Activated T-helper 1 cell treated with Interleukin-2 at 50 U/mL for 16 hours (primary cell): ENCODE measurements at places on chromosomes 3 and 15.
A peak's percentile ranks its signal among the peaks of the same experiment; 100 is the strongest.

DNA sequence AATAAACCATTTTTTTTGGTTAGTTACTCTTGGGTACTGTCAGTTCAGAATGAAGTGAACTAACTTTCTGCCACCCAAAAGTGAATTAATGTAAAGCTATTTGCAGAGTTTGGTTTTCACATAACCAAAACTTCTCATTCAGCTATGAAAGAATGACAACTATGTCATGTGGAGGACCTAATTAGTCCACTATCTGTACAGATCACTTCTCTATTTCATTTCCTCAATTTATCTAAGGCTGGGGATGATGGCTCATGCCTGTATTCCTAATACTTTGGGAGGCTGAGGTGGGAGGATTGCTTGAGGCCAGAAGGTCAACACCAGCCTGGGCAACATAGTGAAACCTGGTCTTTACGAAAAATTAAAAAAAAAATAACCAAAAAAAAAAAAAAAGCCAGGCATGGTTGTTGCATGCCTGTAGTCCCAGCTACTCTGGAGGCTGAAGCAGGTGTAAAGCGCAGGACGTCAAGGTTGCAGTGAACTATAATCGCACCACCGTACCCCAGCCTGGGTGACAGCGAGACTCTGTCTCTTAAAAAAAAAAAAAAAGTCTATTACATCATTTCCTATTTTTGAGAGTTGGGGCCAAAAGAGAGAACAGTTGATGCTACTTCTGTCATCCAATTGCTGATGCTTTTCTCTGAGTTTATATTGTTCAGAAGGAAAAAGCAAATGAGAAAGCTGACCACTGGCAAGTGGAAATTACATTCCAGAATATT lies 8.7 kb downstream of the HYPK start:
- no peak for DNase-seq

DNA sequence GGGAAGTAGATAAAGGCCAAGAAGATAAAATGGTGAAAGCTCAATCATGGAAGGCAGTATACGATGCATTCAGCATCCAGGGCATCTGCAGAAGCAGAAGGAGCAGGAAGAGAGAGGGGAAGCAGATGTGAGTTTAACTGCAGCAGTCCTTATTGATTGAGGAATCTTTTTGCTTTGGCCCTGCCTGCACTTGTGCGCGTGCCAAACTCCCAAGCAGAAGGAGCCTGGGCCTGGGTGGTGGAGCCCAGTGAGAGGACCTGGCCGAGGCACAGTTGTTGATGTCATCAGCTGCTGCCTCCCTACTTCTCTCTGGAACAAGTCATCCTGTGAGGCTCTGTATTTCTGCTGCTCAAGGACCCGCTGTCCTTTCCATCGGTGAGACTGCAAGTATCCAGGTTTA lies 65.5 kb upstream of the ROPN1 start:
- DNase-seq: no peak

GRCh38 chr15:90159213-90159612 lies 41.9 kb upstream of the SEMA4B start:
- DNase-seq: no peak

DNA sequence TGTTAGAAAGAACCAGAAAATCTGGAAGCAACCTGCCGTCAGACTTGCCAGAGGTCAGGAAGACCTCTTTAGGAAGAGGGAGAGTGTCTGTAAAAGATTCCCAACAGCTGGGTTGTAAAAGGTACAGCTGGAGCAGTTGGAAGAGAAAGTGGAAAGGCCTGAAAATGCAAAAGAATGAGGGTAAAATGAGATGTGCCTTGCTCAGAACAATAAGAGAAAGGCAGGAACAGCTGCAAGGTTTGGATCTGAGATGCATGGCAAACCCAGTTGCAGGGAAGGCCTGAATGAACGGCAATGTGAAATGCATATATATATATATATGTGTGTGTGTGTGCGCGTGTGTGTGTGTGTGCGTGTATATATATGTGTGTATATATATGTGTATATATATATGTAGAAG lies 88.1 kb downstream of the ZIC1 start:
- DNase-seq: no peak

GRCh38 chr3:4071481-4072184 lies 231.5 kb upstream of the SETMAR start:
- DNase-seq: no peak

DNA sequence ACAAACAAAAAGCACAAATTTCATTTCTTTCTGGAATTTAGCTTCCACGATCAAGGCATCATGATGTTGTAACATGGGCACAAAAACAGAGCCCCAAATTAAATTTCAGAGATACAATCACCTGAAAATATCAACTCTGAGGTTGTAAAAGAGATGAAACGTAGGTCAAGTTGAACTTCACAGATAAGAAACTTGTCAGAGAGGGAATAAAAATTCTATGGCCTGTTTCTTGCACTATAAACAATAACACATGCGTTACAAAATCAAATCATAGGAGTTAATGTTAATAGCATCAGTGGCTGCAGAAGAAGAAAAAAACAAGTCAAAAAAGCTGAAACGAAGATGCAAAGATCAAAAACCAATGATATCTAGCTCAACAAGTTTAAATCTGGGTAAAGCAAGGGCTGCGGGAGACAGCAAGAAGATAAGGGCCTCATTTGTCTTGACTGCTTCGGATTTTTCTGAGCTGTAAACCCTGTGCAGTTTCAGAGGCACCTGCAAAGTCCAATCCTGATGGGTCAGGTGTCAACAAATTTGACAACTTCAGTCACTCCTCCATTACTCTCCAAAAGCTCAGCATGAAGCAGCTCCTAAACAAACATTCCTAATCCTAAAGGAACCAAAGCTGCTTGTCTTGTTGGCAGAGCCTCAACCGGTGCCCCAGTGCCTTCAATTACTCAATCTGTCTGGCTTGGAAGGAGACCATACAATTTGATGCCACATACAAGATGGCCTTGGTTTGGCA lies 219.8 kb downstream of the STT3B start:
- no peak for DNase-seq

- DNase-seq: no peak
Measured at GRCh38 chr3:52931889-52932288, 34.5 kb upstream of the STIMATE start.

DNA sequence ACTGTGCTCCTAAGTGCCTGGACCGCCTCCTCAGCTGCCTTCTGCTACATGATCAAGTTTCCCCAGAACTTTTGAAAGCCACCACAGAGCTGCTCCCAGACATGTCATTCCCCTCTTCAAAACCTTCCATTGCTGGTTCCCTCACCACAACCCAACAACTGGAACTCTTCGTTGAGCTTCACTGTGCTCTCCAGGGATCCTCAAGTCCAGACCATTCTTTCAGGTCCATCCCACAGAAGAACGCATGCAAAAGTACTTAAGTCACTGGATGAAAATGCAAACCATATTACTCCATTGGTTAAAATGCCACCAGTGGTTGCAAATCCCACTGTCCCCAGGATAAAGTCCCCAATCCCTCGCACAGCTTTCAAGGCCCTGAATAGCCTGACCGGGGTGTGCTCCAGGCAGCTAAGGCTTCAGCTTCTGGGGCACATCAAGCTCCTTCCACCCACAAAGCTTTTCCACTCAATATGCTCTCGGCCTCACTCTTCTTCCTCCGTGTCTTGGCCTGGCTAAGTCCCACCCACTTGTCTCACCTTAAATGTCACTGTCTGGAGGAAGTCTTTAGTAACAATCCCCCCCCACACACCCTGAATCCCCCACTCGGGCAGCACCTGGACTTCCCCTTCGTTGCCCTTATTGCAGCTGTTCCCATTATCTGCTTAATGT lies 84.8 kb downstream of the XXYLT1 start:
- DNase-seq: no peak

- DNase-seq: no peak
Measured at GRCh38 chr15:38253351-38253781, 730 bp downstream of the SPRED1 start.

DNA sequence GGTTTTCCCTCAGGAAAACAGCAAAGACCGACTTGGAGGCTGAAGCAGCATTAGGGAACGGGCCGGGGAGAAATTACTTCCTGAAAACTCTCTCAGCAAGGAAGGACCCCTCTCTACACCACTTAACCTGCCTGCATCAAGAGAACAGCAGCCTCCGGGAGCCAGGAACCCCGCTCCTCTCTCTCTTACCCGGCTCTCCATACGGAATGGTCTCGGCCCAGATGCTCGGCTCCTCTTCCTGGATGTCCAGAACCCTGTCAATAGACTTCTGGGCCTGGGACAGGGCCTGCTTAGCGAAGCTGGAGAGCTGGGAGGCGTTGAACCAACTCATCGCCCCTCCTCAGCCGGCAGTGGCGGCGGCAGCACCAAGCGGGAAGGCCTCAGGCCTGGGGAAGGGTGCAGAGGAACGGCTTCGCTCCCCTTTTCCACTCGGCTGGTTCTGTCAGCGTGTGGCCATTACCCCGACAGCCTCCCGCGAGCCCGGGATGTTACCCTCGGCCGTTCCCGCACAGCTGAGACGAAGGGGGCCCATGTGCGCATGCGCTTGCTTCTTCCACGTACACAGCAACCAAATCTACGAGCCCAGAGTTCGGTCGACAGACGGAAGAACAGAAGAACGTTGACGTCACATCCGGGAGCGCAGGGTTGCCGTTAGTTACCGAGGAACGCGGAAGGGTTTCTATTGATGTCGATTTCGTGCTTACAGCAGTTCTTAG lies at the start of gene TMF1:
TSS of gene TMF1 (minus strand) at position 578 of the 716 bp plus-strand sequence. CDS start at position 331, 247 bp downstream.
- DNase-seq: peak; percentile 93

DNA sequence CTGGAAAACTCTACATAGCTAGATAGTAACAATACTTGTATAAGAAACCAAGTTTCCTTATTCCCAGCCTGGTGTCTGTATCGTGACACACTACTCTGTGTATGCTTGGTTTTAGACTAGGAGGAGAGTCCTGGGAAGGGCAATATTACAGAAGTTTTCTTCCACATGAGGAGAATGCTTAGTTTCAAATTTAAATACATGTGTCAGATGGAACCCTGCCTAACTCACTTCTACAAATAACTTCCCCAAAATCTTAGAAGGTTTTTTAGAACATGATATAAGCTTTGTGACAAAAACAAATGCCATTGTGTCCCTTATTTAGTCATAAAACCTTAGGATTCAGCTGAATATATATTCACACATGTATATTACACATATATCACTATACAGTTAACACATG lies 7.2 kb upstream of the IL20RB start:
- DNase-seq: no peak

DNA sequence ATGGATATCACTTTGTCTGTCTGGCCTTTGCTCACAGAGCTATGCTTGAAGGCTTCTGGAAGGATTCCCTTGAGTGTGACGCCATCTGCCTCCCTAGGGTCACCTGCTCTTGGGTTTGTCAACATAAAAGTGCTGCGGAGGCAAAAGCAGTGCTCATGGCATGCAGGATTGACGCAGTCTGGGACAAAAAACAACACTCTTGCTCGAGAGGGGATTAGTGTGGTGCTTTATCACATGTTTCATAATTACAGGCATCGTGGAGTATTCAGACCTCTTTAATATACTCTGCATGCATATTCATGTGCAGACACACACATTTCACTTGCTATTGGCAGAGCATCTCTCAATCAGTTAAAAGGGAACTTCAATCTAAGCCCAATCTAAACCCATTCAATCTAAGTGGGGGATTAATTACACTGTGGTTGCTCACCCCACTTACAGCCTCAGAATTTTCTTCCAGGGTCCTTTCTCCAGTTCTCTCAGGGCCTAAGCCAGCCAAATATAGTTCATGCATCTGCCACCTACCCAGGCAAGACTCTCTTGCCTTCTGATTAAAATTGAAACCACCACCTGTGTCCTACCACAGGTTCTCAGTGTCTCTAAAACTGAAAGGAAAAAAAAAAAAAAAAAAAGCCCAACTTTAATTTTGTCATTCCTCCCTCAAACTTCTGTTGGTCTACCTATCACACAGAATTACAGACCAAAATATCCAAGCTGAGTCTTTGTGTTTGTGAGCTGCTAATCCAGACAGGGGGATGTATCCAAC lies 75.6 kb downstream of the BFSP2 start:
- DNase-seq: no peak

GRCh38 chr15:68364028-68364659 lies 67.8 kb downstream of the ITGA11 start:
- DNase-seq: no peak

DNA sequence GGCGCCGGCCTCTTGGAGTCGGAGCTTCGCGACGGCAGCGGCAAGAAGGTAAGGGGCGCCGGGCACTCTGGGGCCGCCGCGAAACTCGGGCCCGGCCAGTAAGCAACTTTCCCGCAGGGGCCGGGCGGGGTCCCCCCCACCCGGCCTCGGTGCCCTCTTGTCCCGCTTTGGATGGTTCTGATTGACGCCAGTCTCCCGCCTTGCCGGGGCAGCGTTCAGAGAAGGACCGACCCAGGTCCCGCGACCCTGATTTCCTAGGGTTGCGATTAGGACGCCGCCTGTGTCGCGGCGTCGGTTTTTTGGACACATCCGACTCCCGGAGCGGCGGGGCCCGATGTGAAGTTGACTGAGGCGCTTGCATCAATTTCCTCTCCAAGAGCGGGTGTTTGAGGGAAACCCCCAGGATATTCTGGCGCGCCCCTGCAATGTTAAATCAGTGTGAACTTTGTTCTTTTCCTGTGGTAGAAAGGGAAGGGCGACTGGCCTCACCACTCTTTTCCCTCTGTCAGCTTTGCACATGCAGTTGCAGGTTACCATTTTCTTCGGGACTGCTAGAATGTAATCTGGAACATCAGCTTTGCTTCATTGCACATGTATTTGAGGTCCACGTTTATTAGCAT lies 755 bp downstream of the PDE8A start:
- peak; percentile 18 for DNase-seq

DNA sequence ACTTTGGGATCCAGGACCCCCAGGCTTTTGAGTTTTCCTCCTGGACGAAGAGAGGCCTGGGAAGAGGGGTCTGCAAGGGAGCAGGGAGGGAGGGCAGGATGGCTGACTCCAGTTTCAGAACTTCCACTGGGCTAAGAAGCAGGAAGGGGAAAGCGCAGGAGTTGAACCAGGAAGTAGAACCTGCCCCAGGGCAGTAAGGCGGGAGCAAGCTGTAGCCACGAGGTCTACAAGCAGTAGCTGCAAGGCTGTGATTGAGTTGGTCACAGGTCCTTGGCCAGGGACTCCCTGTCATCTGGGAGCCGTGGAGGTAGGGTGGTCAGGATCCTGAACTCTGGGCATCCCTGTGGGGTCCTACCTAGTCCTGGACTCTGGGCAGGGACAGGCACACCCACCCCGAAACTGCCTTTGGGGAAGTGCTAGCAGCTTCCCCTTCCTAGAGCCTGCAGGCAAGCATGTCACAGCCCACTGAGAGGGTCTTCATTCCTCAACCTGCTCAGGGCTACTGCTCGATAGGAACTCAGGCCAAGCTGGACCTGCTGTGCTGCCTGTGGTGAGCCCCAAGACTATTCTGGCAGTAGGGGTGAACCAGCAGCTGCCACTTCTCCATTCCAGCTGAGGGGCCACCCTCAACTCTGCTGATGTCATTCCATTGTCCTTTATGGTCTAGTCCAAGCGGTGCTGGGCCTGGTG lies 5.8 kb upstream of the GNAI2 start:
- no peak for DNase-seq

DNA sequence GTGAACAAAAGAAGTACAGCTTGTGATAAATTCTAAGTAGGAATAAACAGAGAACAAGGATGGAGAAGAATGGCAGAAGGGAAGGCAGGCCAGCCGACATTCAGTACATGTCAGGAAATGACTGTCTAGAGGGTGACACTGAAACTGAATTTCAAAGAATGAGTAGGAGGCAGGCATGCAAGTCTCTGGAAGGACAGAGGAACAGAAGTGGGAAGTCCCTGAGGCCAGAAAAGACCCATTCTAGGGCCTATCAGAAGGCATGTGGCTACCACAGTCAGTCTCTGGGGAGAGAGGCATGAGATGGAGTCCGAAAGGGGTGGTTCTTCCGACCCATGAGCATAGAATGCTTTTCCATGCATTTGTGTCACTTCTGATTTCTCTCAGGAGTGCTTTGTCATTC lies 243.5 kb upstream of the UBE2E2 start:
- DNase-seq: no peak

- DNase-seq: no peak
Measured at GRCh38 chr3:69871868-69872267, 127.7 kb upstream of the SAMMSON start.
